ENCODE measurements at places on chromosomes 3 and 15.
A peak's percentile ranks its signal among the peaks of the same experiment; 100 is the strongest.

- peak; percentile 28 for DNase-seq
These were observed 13.6 kb downstream of the WNT7A start for GRCh38 chr3:13866041-13866965.

GRCh38 chr15:37933666-37934065, 774 bp upstream of the TMCO5A start:
- no peak for DNase-seq

GRCh38 chr15:26882112-26882511, 15.2 kb downstream of the GABRA5 start:
- no peak for DNase-seq

GRCh38 chr3:101813817-101814440, 34.9 kb downstream of the NXPE3 start:
- DNase-seq: no peak

DNA sequence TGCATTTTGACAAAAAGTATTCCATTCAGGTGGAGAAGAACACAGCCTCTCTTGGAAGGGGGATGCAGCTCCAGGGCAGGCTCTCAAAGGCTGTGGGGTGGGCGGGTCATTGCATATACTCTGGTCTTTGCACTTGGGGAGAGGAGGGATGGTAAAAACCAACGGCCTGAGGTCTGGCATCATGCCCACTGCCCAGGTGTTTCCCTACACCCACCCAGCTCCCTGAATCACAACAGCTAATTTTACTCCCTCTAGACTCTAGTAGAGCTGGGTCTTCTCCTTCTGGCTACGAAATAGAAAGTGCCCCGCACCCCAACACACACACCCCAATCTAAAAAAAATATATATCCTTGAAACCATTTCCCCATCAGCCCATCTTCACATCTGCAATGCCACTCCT, 1.0 kb downstream of the MYLK start:
- DNase-seq: no peak

DNA sequence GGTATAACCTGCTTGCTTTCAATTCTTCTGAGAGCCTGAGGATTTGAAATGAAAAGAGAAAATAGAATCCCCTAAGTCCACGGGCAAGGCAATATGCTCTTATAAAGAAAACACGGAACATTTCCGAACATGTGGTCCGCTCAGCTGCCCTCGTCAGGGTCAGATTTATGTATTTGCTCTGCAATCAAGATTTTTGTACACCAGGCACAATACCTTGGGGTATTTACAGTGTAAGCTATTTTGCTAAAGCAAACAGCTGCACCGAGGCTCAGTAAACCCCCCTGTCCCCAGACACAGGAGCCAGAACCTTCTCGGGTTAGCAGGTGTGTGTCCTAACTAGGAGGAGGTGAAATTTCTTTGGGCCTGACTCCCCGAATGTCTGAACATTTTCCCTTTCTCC, 155.8 kb upstream of the LRIG1 start:
- no peak for DNase-seq

DNA sequence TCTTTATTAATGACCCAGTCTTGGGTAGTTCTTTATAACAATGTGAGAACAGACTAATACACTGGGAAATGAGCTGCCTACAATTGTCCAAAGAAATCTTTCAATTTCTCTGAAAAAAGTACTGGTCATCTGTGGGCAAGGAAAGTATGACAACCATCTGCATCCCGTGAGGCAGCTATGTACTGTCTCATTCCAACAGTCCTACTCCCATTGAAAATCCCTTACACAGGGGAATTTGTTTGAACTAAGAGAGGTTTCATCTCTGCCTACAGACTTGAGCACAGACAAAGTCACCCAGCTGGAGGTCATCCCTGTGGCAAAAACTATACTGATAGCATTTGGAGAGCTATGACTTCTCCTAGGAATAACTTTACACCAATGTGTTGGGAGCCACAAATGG, 27.1 kb downstream of the SHC4 start:
- no peak for DNase-seq

DNA sequence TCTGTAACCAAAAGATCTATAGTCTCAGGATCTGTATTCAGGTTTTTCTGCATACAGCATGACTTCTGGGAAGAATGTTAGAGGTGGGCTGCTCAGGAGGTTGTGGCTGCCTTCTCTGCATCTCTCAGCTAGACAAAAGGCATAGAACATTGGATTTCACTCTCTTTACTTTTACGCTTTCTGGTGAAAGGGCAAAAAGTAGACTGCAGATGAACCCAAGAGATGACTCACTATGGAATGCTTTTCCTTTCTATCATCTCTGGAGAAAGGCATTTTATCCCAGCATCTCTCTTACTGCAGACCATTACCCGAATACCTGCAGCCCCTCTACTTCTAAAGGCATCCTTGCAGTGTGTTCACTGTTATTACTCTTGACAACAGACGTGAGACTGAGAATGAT, 222.2 kb downstream of the WNT5A start:
- DNase-seq: no peak
